ENCODE measurements at places on chromosomes 6 and 20. TPM values are rescaled to one million over a fixed set of nuclear protein-coding genes. Genes with fewer than 3 reads are reported as not detected.

GRCh38 chr6:81561071-81561564, 191.4 kb downstream of the TENT5A start:
- no peak overlapping the region for H3K4me3 ChIP-seq
- no peaks in the 10 kb centered on the region for H3K36me3 ChIP-seq
- peak overlapping the region; percentile 18 for H3K27ac ChIP-seq
- DNase-seq: peak; percentile 69
- H3K27me3 ChIP-seq: no peaks in the 10 kb centered on the region

Gene HLA-G
- 0.88 TPM for total RNA-seq

Gene SFTA2
- 6.6 TPM for total RNA-seq

DNA sequence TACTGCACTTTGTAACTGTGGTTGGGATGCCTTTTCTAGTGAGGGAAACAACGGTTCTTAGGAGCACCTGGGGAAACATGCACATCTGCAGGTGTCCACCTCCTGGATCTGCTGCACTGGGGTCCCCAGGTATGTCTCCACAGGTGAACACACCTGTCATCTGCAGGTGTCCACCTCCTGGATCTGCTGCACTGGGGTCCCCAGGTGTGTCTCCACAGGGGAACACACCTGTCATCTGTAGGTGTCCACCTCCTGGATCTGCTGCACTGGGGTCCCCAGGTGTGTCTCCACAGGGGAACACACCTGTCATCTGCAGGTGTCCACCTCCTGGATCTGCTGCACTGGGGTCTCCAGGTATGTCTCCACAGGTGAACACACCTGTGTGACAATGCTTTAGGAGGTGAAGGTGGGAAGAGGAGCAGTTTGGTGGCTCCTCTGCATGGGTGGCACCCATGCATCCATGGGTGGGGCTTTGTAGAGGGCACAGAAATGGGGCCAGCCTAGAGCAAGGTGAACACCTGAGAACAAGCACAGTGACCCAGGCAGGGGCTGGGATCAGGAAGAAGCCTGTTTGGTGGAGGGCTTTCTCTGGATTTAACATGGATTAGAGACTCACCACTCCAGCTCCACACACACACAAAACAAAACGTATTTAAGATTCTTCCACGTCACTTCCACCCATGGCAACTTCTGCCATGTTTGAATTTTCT, 206.0 kb upstream of the CDH4 start:
- H3K4me3 ChIP-seq: no peak overlapping the region
- no peaks in the 10 kb centered on the region for H3K4me1 ChIP-seq
- no peak for DNase-seq
- no peaks in the 10 kb centered on the region for H3K27me3 ChIP-seq
- H3K36me3 ChIP-seq: no peaks in the 10 kb centered on the region

Gene SMIM8
- total RNA-seq: 8.5 TPM

Gene SLC22A1
- total RNA-seq: 1.5 TPM

- no peak overlapping the region for H3K4me3 ChIP-seq
- H3K27ac ChIP-seq: no peak overlapping the region
- H3K36me3 ChIP-seq: no peaks in the 10 kb centered on the region
- peaks cover 19% of the 10 kb centered on the region for H3K4me1 ChIP-seq
- H3K27me3 ChIP-seq: no peaks in the 10 kb centered on the region
- DNase-seq: no peak
Observed at GRCh38 chr6:52299653-52300052, 15.1 kb upstream of the MCM3 start.

- no peak for DNase-seq
- H3K4me3 ChIP-seq: no peak overlapping the region
- H3K4me1 ChIP-seq: peaks cover 19% of the 10 kb centered on the region
- no peak overlapping the region for H3K27ac ChIP-seq
- H3K27me3 ChIP-seq: no peaks in the 10 kb centered on the region
Observed at GRCh38 chr6:137216106-137216505, 3.1 kb downstream of the IFNGR1 start.

GRCh38 chr6:101232961-101233360, 160.5 kb upstream of the GRIK2 start:
- H3K4me3 ChIP-seq: no peak overlapping the region
- H3K4me1 ChIP-seq: no peaks in the 10 kb centered on the region
- H3K36me3 ChIP-seq: no peaks in the 10 kb centered on the region
- no peak for DNase-seq
- no peak overlapping the region for H3K27ac ChIP-seq
- H3K27me3 ChIP-seq: no peaks in the 10 kb centered on the region

DNA sequence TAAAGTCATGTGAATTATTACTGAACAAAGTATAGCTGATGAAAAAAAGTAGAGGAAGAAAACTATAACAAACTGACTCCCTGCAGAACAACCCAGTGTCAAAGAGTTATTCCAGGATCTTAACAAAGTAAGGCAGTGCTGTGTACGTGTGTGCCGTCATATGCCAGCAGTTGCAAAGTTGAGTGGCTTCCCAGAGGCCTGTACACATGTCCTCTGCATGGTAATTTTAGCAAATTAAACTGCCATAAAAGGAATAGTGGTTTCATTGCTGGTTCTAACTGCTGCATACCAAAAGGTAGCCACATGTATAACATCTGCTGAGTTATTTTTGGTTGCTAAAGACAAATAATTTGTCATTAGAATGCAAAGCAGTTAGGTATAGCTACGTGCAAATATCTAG, 44.8 kb downstream of the RIPOR2 start:
- no peaks in the 10 kb centered on the region for H3K27me3 ChIP-seq
- H3K4me3 ChIP-seq: no peak overlapping the region
- no peak overlapping the region for H3K27ac ChIP-seq
- H3K4me1 ChIP-seq: no peaks in the 10 kb centered on the region
- H3K36me3 ChIP-seq: no peaks in the 10 kb centered on the region
- DNase-seq: no peak

DNA sequence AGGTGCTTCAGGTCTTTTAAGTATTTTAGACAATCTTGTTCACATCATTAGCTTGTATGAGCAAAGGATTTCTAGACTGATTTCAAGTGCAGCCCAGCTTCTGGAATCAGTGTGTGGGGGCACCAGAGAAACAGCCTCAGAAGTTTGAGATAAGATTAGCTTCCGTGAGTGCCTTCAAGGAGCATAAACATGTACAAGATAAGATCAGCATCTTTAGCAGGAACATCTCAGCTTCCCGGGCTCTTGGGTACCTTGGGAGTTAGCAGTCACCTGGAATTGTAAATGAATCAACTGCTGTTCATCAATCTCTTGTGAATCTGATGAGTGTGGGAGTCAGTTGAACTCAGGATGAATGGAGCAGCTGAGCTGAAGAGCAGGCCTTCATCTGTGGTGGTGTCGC, 12.0 kb upstream of the CITED2 start:
- H3K36me3 ChIP-seq: no peaks in the 10 kb centered on the region
- H3K27me3 ChIP-seq: no peaks in the 10 kb centered on the region
- H3K4me3 ChIP-seq: no peak overlapping the region
- DNase-seq: no peak

Measured in Caco-2 (cell line).